ENCODE measurements at places on chromosomes 7 and 10.

- no peak for DNase-seq
These were observed 350.7 kb upstream of the MBL2 start for GRCh38 chr10:53123311-53123710.

DNA sequence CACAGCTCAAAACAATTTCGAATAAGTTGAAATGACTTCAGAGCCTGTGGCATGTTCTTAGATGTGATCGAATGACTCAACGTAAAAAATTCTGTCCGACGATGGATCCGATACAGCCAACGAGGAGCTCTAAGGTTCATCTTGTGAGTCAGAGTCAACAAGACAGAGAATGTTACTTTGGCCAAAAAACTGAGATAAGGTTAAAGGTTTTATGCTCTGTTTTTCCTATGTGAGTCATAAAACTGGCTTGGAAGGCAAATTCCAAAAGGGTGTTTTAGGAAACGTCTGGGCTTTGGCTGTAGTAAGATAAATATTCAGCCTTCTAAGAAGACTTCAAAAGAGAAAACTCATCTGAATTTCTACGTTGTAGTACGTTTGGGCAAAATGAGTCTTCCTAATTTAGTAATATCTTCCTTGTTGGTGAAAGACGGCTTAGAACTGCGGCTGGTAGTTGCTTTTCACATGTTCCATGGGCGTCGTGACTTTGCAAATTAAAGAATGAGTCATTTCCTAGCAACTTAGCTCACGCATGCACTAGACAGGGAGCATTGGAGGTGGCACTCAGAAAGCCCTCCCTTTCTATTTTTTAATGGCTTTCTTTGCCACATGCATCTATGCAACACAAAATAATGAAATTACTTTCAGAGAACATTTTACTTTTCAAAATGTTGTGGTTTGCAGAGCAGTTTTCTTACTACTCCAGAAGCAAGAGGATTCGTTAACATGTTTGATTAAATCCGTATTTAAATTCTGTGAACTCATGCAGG is 28.2 kb downstream of the PFKP start:
- DNase-seq: peak; percentile 55

DNA sequence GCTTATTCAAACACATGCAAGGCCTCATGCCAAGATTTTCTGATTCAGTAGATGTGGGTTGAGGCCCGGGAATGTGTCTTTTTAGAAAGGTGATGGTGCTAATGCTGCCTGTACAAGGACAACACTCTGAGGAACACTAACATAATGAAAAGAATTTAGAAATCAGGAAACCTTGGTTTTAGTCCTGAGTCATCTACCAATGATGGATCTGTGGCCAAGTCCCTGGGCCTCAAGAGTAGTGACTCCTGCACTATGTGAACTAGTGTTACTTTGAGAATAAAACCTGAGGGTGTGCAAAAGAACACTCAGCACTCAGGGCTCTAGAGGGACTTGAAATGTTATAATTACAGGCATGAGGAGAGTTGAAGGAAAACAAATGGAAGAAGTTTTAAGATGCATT is 741.7 kb upstream of the GALNT17 start:
- no peak for DNase-seq

GRCh38 chr7:106060394-106060920 is 51.7 kb downstream of the SYPL1 start:
- DNase-seq: no peak

DNA sequence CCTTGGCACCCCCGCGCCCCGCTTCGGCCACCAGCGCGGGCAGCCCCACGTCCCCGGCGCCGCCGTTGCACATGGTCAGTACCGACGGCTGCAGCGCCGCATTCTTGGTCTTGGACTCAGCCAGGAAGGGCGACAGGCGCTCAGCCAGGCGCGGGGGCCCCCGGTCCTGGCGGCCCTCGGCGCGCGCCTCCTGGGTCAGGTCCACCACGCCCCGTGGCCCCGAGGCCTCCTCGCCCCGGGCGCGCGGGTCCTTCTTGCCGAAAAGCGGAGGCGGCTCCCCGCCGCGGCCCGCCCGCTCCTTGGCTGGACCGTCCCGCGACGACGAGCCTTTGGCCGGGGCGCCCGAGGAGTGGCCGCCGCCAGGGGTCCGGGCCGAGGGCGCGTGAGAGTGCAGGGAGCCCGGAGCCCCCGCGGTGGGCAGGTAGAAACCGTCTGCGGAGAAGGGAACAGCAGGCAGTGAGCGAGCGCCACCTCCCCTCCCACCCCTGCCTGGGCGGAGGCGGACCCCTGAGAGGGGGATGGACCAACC is 34.7 kb downstream of the TNRC18 start:
- DNase-seq: no peak

DNA sequence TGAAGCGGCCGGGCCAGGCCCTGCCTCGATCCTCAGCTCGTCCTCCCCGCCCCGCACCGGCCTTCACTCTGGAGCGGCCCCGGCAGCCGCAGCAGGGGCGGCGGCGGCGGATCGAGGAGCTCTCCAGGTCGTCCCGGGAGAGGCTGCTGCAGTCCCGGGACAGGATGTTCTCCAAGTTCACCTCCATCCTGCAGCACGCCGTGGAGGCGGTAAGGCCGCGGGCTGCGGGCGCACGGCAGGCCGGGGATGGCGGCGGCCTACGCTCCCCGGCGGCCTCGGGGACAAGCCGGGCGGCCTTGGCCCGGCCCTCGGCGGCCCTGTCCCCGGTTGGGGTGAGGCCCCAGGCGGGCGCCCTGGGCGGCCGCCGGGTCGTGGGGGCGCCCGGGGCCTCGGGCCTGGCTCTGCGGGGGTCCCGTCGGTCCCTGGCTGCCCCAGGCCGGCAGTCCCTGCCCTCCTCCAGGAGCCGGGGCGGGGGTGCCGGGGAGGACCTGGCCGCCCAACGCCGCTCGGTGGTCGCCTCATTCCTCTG is 399 bp downstream of the FHIP2A start:
- no peak for DNase-seq

- DNase-seq: no peak
These were observed 37.2 kb downstream of the APBB1IP start for GRCh38 chr10:26475386-26475785.

- DNase-seq: no peak
These were observed 88.9 kb downstream of the ELFN1 start for GRCh38 chr7:1758859-1759521.

DNA sequence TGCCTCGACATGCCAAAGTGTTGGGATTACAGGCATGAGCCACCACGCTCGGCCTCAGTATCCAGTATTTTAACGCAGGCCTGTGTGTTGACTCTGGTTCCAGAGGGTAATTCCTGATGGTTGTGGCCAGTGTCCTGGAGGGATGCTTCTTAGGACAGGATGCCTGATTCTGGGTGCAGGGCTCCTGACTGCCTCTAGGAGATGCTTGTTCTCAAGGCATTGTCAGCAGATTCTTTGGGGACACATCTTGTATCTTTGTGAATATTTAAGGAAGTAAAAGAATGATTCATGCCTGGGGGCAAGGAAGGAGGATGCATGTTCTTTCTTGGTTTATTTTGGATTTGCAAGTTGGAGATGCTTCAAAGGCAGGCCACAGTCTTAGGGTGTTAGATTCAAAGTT is 2.2 kb downstream of the ZDHHC4 start:
- DNase-seq: no peak

DNA sequence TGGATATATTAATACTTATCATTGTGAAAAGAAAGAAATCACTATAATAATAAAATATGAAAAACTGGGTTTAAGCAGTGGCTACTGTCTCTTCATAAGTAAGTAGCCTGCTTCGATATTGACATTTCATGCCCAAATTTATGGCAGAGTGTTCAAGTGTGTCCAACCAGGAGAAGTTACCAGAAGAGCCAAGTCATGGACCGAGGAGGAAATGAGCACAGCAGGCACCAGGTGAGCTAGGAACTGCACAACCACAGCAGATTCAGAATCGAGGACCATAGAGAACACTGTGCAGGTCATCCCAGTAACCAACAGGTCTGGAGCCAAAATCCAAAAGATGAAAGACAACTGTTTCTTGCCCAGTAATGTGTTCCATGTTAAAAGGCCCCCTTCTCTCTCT is 79.9 kb upstream of the ABCB5 start:
- DNase-seq: no peak

DNA sequence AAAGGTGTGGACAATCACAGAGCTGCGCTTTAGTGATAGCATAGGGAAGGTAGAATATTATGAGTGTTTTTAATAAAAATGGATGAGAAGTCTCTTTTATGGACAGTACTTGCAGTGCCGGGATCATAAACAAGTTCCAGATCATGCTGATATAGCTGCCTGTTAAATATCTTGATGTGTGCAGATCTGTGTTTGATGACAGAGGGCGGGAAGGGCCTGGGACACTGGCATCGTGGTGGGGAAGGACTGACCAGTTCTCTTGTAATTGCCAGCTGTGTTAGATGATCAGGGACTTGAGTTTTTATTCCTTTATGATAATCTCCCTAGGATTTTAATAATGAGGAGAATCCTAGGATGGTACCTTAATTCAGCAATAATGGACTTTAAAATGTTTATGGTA is 14.6 kb downstream of the SND1 start:
- no peak for DNase-seq

DNA sequence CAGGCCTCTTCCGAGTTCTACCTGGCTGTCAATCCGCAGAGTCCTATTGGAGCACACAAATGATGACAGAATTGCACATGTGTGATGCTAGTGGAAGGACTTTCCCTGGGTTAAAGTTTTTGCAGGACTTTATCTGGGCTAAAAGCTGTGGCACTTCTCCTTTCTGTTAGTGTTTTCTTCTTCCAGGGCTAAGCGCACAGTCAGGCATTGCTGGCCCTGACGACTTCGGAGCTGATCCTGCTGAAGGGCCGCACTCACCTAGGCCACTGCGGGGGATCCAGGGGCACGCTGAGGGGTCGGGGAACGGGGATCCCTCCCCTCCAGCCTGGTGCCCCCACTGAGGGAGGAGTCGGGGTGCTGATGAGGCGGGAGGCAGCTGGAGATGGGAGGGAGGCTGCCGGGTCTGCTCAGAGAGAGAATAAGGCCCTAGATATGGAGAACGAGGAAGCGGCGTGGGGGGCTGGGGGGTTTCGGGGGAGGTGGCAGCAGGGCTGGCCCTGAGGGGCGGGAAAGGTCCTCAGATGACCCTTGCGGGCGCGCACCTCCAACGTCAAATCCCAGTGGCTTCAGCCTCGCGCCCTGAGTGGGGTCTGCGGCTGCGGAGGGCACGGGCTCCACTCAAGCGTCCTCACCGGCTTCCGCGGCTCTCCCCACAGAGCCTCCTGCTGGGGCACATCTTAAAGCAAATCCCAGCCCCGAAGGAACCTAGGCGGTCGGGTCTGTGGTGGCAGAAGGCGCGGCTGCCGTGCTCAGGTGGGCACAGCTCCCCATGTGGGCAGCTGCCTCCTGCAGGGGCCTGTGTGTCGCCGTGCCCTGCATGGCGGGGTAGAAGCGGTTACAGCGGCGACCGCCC is 30.9 kb downstream of the AGR3 start:
- no peak for DNase-seq

- DNase-seq: no peak
These were observed 7.6 kb upstream of the ADAMTS14 start for GRCh38 chr10:70664702-70665195.

DNA sequence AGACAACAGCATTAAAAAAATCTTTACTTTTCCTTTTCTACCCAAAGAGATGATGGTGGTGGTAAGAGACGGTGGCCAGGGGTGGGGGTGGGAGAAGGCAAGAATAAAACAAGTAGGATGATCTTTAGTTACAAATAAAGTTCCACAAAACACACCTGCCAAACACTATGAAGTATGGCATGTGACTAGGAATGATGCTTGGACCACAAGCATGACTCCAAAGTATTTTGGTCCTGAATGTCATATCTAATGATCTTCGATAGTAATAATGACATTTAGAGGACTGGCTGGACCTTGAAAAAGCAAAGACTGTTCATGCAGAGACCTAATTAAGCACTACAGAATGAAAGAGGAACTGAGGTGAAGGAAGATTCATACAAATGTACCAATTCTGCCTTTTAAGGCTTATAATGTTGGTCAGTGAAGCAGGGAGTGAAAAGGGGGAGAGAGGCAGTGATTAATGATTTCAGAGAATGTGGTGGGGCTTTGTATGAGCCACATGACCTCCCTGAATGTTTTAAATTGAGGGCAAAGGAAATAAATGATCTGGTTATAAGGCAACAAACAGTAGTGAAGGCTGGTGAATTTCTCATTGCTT is 29.6 kb upstream of the DKK1 start:
- DNase-seq: no peak

DNA sequence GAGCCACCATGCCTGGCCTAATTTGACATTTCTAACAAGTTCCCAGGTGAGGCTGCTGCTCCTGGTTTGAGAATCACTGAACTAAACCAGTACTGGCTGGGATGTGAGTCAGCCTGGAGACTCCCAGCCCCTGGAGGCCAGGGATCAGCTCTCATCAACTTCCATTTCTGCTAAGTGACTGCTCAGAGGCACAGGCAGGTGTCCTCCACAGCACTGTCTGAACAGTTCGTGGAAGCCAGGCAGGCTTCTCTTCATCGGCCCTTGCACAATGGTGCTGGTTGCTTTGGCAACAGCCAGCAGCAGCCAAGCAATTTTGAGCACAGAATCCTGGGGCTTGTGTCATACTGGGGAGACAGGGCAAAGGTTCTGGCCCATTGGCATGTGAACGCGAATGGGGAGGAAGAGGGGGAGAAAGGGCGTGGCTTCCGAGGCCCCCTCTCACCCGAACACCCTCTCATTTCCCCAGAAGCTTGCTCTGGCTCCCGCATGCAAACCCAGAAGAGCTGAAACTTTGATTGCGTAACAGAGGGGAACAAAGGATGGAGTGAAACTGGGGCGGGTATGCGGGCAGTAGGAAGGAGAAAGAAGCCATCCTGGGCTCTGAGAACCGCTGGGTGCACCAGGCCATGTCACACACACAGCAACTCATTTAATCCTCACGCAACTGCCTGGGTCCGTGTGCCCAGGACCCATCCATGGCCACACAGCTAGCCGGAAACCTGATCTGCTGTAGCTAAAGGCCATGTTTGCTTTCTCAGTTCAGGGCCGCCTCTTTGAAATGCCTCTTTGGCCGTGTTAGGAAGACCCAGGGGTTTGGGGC is 9.0 kb upstream of the POR start:
- peak; percentile 18 for DNase-seq

- DNase-seq: no peak
These were observed 136.6 kb upstream of the TARP start for GRCh38 chr7:38410056-38410455.

DNA sequence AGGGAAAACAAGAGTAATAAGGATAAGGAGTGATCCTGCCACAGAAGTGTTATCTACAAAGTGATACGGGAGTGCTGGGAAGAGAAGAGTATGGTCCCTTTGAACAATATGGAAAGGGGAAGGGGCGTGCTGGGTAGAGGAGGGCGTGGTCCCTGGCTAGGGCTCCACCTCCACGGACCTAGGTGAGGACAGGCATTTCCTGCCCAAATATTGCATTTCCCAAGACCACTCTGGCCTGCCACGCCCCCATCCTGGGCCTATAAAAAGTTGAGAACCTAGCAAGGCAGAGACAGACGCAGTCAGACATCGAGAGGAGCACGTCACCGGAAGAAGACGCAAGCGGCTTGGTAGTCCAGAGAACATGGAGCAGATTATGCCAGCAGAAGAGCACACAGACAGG is 22.8 kb downstream of the VSTM4 start:
- DNase-seq: no peak

GRCh38 chr7:120028636-120029035 is 244.3 kb upstream of the KCND2 start:
- DNase-seq: no peak
